Fibroblast of gingiva (primary cell): ENCODE measurements at places on chromosomes 2 and 18.

- no peak for DNase-seq
Measured at GRCh38 chr18:3360211-3360610, 89.8 kb upstream of the TGIF1 start.

- DNase-seq, result no peak
Measured at GRCh38 chr2:19643117-19643518, 258.7 kb downstream of the TTC32 start.

- DNase-seq, result no peak
Measured at GRCh38 chr2:197086500-197086899, 160.0 kb upstream of the PGAP1 start.

DNA sequence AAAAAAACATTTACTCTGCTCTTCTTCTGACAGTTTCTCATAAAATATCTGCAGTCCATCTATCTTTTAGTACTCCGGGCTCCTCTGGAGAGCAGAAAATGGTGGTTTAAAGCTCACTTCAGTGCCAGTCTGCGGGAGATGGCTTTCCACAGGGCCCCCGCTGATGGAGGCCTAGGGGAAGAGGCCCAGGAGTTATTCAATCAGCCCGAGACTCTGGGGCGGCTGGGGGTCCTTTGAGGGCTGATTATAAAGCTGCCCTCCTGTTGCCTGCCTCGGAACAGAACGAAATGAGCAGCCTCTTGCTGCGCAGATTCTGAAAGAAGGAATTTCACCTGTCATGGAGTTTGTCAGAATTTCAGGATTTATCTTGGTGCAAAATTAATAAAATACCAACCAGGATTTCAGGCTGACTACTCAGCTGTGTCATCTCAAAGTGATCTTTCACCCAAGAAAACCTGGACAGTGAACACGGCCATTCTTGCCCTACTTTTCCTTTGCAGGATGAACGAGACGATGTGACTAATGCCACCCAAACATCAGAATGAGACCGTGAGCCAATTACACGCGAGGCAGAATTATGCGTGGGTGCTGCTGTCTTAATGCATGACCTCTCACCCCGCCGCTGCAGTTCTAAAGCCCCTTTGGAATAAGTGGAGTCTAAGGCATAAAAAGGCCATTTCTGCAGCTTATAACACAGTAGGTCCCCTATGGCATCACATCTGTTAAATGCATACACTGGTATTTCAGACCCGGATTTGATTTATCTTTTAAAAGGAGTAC, 273.8 kb downstream of the ZNF521 start:
- no peak for DNase-seq

- DNase-seq, result peak; percentile 31
Measured at GRCh38 chr18:61865466-61866175, 27.2 kb downstream of the RNF152 start.

DNA sequence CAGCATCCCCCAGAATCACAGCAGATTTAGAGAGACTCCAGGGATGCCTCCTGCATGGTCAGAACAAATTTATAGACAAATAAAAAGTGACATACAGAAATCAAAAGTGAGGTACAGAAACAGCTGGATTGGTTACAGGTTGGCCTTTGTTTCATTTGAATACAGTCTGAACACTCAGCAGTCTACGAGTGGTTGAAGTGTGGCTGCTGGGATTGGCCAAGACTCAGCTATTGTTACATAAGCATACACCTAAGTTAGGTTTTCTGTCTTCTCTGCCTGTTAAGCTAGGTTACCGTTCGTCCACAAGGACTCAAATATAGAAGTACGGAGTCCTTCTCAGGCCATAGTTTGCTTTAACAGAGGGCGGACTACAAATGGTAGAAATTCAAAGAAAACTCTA, 262.4 kb upstream of the SLC14A2 start:
- DNase-seq, result no peak
